ENCODE measurements at places on chromosomes 1 and 21.

DNA sequence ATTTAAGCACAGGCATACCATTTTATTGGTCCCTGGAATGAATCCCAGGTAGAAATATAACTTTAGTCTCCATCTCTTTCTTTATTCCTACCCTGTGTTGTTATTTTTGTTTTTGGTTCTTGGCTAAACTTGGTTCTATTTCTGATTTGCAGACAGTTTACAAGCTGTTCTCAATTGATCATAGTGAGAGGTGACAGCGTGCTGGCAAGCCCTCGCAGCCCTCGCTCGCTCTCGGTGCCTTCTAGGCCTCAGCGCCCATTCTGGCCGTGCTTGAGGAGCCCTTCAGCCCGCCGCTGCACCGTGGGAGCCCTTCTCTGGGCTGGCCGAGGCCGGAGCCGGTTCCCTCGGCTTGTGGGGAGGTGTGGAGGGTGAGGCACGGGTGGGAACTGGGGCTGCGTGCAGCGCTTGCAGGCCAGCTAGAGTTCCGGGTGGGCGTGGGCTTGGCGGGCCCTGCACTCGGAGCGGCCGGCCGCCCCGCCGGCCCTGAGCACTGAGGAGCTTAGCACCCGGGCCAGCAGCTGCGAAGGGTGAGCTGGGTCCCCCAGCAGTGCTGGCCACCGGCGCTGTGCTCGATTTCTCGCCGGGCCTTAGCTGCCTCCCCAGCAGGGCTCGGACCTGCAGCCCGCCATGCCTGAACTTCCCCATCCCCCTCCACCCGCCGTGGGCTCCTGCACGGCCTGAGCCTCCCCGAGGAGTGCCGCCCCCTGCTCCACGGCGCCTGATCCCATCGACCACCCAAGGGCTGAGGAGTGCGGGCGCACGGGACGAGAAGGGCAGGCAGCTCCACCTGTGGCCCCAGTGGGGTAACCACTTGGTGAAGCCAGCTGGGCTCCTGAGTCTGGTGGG lies 38.7 kb downstream of the SNRPE start:
- DNase-seq = no peak

GRCh38 chr1:10782491-10783244 lies 13.8 kb downstream of the CASZ1 start:
- DNase-seq = no peak

- no peak for DNase-seq
These were observed 159.4 kb downstream of the BARHL2 start for GRCh38 chr1:90557706-90558105.

DNA sequence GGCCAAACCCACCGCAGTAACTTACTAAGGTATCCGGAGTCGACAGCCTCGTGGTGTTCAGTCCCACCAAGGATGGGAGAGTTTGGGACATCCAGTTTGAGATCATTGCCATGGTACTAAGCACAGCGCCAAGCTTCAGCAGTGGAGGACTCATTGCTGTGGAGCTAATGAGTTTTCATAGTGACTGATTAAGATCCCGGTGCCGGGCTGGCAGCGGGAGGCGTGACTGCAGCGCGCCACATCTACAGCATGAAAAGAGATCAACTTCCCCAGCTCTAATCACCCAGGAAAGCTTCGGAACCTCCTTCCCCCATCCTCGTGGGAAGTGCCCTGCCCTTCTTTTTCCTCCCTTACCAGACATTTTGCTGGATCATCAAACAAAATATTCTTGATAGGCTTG lies 149.9 kb downstream of the OLFM3 start:
- no peak for DNase-seq

DNA sequence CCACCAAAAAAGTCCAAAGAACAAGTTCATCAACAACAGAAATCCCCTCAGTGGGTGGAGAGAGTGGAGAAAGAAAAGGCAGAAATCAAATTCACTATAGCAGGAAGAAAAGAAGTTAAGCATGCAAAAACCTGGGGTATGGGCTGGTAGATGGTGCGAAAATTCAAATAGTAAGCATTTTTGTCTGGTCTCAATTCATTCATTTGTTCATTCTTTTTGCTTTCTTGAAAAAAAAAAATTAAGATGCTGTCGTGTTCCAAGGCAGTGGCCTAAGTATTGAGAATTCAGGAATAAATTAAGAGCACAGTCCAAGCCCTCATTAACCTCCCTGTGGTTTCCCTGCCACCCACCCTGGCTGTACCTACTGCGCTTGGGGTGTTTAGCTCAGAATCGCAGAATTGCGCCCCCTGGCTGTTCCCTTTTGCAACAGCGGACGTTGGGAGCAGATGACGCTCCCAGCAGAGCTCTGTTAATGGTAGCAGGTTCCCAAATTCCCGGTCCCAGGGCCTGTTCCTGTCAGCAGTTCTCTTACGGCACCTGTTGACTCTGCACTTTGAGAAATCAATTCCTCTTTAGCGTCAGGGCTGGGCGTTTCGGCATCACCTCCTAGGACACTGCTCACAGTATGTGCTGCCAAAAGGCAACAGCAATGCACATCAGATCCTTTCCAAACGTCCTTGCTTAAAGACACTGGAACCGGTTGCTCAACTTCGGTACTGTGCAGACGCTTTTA lies 34.0 kb upstream of the SSX2IP start:
- no peak for DNase-seq

- no peak for DNase-seq
These were observed 11.9 kb downstream of the ADGRB2 start for GRCh38 chr1:31752258-31752657.

DNA sequence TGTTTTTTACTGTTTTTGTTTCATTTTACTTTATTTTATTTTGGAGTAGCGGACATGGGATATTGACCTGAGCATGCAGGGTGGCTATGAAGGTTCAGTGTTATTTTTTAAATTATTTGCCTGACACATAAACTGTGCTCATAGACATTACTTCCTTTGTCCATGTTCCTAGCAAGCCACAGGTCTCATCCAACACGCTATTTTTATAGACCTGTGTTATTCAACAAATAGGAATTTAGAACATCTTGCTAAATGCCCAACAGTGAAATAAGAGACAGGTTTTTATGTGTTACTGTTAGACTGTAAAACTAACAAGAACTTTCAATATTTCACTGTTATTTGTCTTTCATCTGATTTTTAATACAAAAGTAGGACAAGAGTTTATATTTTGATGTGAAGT lies 756.4 kb downstream of the KCNT2 start:
- DNase-seq = peak; percentile 54

GRCh38 chr21:45581322-45581712 lies 39.1 kb upstream of the SLC19A1 start:
- DNase-seq = no peak

DNA sequence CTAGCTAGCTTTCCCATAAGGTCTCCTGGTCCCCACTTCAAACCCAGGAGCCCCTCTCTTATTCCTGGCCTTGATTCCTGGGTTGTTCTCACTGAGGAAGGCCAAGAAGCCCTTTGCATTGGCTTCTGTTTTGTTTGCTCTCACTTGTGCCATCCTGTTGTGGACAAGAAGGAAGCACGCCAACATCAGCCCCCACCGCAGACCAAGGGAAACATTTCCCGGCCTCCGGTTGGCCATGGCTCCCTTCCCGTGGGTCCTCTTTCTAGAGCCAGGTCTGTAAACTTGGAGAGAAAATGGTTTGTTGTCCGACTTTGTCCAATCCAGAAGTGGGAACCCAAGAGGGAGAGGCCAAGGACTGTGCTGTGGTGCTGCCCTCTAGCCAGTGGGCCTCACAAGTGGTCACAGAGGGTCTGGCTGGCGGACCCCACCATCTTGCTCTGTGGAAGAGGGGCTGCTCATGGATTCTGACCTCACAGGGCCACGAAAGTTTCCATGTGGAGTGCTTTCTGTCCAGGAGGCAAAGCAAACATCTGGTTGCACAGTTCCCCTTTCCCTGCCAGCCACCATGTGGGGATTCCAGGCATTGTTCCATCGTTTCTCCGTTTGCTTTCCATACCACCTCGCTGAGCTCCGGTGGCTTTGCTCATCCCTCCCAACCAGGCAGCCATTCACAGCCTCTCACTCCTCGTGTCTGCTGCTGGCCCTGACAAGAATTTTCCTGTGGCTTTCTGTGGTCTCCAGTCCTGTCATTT lies 18.9 kb upstream of the TENT5C start:
- no peak for DNase-seq

GRCh38 chr1:225329041-225329440 lies 98.8 kb downstream of the LBR start:
- peak; percentile 36 for DNase-seq

GRCh38 chr21:35281956-35282355 lies 232.9 kb upstream of the RUNX1 start:
- DNase-seq = no peak

DNA sequence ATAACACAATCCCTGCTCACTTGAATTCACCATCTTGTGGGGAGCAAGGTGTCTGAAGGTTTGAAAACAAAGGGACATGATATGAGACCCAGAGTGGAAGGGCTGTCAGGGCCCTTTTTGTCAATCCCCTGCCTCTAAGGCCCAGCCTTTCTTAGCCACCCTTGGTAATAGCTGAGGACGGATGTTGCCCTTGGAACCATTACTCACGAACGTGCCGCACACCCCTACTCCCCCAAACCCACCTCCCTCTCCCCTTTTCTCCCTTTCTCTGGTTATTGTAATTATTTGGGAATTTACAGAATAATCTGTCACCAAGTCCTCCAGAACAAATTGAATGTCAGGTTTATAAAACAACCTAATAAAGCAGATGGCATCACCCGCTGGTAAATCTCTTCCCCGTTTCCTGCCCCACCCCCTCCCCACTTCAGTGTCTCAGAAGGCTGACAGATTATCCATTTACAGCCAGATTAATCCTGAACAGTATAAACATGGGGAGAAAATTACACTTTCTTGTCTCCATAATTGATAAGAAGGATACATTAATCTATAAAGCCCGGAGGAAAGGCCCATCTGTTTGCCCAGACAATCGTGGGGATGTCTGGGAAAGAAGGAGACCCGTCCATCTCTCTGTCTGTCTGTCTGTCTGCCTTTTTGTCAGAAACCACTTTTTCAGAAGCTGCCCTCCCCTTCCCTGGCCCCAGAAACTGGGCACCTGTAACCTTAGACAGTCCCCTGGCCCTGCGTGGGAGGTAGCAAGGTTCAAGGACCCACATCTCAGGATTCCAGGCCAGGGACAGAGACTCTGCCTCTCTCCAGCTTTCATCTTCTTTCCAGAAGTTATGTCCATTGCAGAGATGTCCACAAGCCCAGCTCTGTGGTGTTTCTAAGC lies 60.6 kb upstream of the CD34 start:
- no peak for DNase-seq

DNA sequence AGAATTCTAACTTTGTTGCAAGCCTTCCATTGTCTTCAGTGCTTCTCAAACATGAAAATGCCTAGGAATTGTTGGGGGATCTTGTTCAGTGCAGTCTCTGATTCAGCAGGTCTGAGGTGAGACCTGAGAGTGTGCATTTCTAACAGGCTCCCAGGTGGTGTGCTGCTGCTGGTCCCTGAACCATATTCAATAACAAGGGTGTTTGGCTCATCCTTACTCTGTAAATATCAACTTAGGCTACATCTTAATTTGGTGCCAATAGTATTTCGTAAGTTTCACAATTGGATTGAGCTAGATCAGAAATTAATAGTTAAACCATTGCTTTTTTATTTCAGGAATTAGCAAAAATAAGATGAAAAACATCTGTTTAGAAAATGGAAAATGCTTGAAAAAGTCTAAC lies 59.1 kb upstream of the GPR88 start:
- DNase-seq = no peak

DNA sequence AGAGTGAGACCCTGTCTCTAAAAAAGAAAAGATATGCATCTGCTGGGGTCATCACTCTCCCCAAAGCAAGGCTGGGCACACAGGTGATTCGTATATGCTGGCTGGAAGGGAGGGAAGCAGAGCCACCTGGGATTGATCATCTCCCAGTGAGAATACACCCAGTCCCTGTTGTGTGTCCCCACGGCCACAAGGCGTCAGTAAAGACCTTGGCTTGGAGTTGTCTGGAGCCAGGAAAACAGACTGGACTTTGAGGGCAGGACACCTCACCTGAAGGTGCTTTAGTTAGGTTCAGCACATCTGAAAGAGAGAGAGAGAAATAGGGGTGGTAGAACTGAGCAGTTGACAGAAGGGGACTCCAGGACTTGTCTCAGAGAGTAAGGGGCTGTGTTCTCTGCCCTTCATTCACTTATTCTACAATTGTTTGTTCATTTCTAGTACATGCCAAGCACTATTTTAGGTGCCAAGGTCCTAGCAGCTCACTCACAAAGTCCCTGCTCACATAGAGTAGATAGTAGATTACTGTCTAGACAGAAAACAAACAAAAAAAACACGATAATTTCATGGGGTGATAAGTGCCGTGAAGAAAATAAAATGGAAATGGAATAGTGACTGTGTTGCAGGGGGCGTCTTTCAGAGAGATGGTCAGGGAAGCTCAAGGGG lies 13.5 kb downstream of the CITED4 start:
- peak; percentile 60 for DNase-seq

GRCh38 chr1:31704271-31705079 lies 658 bp upstream of the COL16A1 start:
- DNase-seq = peak; percentile 40

- no peak for DNase-seq
These were observed 104.4 kb downstream of the RHOU start for GRCh38 chr1:228839656-228840055.

- no peak for DNase-seq
These were observed 12.3 kb downstream of the ZNF436 start for GRCh38 chr1:23357138-23357908.

GRCh38 chr21:34810786-34811185 lies 142.0 kb downstream of the CLIC6 start:
- no peak for DNase-seq

DNA sequence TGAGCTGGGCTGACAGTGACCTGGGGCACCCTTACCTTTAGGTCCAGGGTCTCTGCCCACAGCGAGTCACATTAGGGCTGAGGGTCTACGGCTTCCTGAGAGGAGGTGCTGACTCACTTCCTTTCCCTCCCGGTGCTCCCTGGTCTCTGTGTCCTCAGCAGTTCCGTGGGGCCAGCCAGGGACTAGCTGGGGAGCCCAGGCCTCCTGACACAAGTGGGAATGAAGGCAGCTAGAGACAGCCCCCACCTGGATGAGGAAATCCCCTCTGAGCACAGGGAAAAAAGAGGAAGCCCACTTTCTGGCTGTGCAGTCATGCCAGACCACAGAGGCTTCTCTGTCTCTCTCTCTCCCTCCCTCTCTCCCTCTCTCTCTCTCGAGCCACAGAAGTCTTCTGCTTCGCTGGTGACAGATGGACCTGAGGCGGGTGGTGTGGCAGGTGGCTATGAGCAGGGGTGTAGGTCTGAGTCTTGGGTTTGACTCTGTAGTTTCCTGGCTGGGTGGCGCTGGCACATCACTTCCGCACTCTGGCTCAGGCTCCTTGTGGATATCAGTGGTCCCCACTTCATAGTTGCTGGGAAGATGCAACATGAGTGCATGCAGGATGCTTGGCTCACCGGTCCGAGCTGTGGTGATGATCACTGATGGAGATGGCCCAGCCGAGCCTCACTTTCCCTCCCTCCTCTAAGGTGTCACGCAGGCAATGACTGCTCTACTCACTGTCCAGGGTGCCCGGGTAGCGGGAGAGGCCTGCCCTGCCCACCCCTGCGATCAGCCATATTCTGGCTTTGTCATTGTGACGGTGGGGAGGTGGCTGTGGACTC lies 3.5 kb downstream of the SLC66A1 start:
- DNase-seq = peak; percentile 12

DNA sequence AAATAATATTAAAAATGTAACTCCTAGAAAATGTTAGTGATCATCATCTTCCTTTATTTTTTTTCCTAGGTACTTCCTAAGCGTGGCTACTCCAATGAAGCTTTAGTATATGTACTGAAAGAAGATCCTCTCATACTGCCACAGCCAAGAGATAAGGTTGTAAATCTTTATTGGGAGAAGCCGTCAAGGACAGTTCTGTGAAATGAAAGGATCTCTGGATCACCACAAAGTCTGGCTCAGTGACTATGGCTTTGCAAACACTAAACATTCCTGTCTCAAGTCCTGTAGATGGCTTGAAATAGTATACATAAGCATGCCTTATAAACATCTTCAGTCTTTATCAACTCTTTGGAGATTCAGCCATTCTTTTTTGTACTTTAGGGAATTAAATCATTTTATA lies 61.2 kb upstream of the DPH5 start:
- no peak for DNase-seq
